NCI-H1694 treated with DMSO at 0.1 percent for 48 hours (cell line): ENCODE measurements at places on chromosomes 4 and X.

DNA sequence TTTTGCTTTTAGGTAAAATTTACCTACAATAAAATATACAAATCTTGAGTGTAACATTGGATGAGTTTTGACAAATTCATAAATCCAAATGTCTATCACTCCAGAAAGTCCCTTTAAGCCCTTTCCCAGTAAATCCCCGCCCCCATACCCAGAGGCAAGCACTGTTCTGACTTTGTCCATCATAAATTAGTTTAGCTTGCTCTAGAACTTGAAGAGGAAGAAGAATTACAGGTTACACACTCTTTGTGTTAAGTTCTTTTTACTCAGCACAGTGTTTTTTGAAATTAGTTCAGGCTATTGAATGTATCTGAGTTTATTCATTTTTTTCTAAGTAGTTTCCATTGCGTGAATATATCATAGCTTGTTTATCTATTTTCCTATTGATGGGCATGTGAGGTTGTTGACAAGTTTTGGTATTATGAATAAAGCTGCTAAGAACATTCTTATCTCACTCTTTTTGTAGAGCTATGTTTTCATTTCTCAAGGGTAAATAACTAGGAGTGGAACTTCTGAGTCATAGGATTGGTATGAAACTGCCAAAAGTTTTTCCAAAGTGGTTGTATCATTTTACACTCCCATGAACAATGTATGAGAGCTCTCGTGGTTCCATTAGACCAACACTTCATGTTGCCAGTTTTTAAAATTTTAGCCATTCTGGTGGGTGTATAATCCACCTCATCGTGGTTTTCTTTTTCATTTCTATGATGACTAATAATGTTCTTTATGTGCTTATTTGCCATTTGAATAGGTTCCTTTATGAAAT lies 22.4 kb upstream of the HPSE start:
- DNase-seq: no peak

DNA sequence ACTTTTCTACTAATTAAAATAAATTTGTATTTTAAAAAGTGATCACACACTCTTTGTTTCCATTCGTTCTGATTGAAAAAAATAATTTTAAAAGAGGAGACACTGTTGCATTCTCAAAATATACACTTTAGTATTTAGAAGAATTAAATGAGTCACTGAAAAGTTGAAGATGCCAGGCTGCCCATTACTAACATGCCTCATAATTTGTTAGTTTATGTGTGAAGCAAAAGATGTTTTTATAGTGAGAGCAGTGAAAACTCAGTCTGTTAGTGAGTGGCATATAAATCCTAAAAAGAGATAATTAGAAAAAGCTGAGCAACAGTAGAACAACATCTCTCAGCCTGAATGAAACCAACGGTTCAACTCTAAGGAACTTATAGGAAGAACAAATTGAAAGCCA lies 143.4 kb downstream of the CDS1 start:
- no peak for DNase-seq

DNA sequence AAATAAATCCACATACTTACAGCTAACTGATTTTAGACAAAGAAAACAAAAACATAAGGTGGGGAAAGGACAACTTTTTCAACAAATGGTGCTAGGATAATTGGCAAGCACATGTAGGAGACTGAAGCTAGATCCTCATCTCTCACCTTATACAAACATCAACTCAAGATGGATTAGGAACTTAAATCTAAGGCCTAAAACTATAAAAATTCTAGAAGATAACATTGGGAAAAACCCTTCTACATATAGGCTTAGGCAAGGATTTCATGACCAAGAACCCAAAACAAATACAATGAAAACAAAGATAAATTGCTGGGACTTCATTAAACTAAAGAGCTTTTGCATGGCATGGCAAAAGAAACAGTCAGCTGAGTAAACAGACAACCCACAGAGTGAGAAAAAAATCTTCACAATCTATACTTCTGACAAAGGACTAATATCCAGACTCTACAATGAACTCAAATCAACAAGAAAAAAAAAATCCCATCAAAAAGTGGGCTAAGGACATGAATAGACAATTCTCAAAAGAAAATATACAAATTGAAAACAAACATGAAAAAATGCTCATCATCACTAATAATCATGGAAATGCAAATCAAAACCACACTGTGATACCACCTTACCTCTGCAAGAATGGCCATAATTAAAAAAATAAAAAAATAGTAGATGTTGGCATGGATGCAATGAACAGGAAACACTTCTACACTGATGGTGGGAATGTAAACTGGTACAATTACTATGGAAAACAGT lies 14.1 kb upstream of the AFP start:
- DNase-seq: no peak

DNA sequence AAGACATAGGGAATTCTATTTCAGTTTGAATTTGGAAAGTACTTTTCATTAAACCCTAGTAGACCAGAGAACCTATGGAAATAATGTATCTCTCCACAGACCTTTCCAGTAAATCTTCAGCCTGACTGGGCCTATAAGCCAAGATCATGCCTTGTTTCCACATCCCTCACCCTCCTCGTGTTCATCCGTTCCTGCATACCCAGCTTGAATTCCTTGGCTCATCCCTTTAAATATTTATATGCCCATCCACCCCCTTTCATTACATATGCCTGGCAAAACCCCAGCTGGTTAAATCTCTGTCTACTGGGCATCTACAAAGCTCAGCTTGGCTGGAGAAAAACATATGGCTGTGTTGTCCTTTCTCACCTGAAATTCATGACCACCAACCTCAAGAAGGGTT lies 32.4 kb downstream of the SLC2A9 start:
- DNase-seq: no peak

DNA sequence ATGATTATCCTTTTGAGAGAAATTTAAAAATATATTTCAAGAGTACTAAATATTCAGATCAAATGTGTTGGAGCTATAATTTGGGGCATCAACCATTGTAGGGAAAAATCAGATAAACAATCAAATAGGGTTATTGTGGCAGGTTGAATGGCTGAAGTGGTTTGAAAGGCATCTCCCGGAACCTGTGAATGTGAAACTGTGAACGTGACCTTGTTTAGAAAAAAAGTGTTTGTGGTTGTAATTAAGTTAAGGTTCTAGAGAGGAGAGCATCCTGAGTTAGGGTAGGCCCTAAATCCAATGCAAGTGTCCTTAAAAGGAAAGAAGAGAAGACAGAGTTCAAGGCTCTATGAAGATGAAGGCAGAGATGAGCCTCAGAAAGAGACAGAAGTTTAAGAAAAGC lies 37.4 kb downstream of the ADGRA3 start:
- no peak for DNase-seq

GRCh38 chrX:118755633-118756032 lies 28.2 kb downstream of the IL13RA1 start:
- DNase-seq: no peak

- peak; percentile 50 for DNase-seq
Observed at GRCh38 chrX:40062525-40063155, 35.1 kb downstream of the BCOR start.
